Thoracic aorta (tissue), 2 donors: ENCODE measurements at places on chromosomes 6 and 20. TPM values are rescaled to one million over a fixed set of nuclear protein-coding genes. Genes with fewer than 3 reads are reported as not detected.
A peak's percentile ranks its signal among the peaks of the same experiment; 100 is the strongest.

DNA sequence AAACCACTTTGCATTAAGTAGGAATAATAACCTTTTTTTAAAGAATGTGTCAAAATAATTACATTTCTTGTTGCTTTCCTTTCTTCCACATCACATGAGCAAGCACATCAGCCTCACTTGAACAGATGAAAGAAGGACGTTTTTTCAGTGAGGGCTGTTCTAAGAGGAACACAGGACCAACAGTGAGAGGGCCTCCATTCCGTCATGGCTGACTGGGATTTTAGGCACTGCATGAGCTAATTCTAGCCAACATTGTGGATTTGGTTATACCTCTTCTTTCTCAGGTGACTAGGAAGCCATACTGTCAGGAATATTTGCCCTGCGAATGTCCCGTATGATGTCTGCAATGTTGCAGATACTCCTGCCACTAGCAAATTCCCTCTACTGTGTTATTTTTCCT, 87.6 kb downstream of the LINC00237 start:
- no peak for DNase-seq

The OR2B6 gene
- not detected for total RNA-seq

- no peak for DNase-seq
These were observed 8.5 kb upstream of the GDF5 start for GRCh38 chr20:35446356-35447078.

The FUT9 gene
- not detected for total RNA-seq

The CGA gene
- not detected for total RNA-seq

- DNase-seq = no peak
These were observed 35.1 kb downstream of the MKKS start for GRCh38 chr20:10398834-10399369.

The TRIM10 gene
- total RNA-seq = not detected

DNA sequence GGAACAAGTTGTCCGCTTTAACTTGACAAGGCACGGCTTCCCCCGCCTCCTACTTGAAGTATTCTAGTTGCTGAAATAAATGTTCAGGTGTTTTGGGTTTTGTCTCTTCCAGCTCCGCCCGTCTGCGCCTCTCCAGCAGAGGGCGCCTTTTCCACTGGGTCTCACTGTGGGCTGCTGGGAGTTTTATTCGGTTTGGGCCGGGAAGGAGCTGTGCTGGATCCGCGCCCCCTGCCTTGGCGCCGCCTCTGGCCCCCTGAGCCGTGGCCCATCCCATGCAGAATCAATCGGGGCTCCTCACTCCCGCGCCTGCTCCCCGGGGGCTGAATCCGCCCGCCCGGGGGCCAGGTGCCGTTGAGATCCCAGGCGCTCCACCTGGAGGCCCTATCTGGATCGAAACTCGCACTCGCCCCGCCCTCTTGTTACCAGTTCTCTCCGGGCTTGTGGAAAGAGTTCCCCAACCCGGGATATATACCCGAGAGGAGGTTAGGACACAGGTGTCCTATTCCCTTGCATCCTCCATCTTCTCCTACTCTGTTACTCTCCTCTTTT, 51.0 kb upstream of the TCF21 start:
- DNase-seq = no peak

The SLC22A2 gene
- not detected for total RNA-seq

The RNF8 gene
- 16.6 TPM for total RNA-seq

The GUCA1A gene
- total RNA-seq = not detected

The COL11A2 gene
- 3.4 TPM for total RNA-seq

- no peak for DNase-seq
These were observed 753.6 kb downstream of the BCKDHB start for GRCh38 chr6:80860107-80860506.

DNA sequence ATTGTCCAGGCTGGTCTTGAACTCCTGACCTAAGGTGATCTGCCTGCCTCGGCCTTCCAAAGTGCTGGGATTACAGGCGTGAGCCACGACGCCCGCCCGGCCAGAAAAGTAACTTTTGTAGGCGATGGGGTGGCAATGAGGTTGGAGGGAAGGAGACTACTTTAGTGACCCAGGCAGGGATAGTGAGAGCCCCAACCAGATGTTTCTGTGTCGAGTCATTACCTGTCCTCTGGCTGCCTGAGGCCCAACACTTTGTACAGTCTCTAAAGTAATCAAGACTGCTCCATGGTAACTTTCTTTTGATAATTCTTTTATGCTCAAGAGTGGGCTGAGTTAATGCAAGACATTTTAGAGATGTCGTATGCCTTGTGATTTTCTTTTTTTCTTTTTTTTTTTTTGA, 6.8 kb downstream of the SASH1 start:
- no peak for DNase-seq

The MEP1A gene
- total RNA-seq = not detected

DNA sequence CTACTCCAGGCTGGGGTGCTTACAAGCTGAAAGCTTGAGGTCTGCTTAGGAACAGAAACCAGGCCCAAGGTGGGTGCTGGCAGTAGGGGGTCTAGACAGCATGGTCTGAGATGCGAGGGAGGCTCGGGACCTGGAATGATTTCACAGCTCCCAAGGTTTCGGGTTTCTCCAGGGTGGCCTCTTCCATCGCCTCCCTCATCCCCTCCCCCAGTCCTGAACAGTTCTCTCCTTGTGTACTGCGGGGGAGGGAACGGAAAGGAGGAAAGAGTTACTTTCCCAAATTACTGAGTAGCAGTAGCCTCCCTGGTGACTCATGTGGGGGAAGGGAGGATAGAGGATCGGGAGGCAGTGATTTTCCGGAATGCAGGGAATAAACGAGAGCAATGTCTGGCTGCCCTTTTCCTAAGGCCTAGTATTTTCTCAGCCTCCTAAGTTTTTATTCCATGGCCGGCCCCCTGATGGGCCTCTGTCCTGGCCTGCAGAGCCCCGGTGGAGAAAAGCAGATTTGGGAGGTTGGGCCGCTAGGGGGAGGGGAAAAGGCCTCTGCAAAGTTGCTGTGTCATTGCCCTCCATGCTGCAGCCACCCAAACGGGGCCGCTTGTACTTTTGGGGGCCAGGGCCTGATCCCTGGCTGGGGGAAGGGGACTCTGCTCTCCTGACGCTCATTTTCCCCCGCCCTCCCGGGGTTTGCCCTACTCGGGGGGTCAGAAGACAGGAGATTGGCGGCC, 1.5 kb downstream of the BRD2 start:
- peak; percentile 86 for DNase-seq

The PRND gene
- not detected for total RNA-seq

DNA sequence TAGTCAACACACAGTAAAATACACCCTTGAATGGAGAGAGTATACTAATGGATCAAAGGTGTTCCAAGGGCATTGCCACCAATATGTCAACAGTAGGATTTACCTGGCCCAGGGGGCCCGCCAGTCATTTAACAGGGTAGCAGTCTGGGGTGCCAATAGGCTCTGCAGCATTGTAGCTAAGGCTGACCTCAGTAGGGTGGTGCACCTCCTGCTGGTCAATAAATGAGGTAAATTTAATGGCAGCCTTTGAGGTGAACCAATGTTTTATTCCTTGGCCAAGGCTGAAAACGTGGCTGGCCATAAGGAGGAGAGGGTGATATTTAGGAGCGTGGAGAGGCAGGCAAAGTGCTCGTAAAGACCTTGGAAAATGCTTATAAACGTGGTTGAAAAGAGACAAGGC, 147.2 kb downstream of the RPS12 start:
- DNase-seq = no peak

DNA sequence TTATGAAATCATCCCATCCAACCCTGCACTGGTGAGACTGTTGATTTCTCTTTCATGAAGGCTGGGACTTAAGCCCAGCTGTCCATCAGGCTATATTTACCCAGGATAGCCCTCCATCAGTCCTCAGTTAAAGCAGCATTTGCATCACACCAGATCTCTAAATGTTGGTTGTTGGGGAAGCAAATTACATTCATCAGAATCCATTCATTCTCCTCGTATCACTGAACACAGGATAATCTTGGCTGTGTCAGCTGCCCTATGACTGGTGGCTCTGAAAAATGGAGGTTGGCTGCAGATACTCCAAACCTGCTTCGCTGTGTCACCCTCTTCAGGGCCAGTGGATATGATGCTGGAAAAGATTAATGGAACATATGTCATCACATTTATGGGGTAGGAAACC, 718.3 kb downstream of the KIF16B start:
- no peak for DNase-seq

The NKAIN2 gene
- 0.28 TPM for total RNA-seq

DNA sequence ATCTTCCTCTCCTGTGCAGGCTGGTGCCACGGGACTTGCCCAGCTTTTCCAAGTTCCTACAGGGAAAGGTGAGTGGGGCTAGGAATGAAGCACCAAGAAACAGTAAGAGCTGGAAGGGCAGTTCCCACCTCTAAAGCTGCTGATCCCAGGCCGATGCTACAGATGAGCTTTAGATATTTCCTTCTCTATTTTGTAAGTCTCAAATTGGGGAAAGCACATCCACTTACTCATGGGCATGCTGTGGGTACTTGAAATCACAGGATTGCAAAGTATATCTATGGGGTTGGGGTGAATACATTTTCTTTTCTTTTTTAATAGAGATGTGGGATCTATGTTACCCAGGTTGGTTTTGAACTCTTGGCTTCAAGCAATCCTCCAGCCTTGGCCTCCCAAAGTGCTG, 3.1 kb downstream of the ZBTB2 start:
- no peak for DNase-seq

DNA sequence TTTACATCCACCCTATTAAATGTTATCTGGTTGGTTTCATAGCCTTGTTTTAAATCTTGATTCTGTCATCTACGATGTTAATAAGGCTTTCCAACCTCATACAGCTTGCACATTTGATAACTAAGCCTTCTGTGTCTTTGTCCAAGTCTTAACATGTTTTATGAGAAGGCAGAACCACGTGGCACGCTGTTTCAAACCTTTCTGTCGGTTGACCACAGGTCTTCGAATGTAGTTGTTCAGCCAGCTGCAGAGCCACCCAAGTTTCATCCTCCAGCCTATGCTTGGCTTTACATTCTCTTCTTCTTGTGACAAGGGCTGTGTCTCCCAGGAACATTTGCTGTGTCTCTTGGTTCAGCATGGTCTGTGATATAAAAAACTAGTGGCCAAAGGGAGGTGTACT, 15.7 kb upstream of the SGK2 start:
- DNase-seq = no peak

- no peak for DNase-seq
These were observed 160.5 kb downstream of the THBS2 start for GRCh38 chr6:169093066-169093723.

GRCh38 chr6:35054106-35054742, 86.9 kb downstream of the TCP11 start:
- DNase-seq = no peak

GRCh38 chr20:40251284-40251932, 437.6 kb downstream of the MAFB start:
- no peak for DNase-seq

The KPNA5 gene
- total RNA-seq = 6.0 TPM

GRCh38 chr6:1596088-1596852, 13.4 kb upstream of the FOXC1 start:
- no peak for DNase-seq

DNA sequence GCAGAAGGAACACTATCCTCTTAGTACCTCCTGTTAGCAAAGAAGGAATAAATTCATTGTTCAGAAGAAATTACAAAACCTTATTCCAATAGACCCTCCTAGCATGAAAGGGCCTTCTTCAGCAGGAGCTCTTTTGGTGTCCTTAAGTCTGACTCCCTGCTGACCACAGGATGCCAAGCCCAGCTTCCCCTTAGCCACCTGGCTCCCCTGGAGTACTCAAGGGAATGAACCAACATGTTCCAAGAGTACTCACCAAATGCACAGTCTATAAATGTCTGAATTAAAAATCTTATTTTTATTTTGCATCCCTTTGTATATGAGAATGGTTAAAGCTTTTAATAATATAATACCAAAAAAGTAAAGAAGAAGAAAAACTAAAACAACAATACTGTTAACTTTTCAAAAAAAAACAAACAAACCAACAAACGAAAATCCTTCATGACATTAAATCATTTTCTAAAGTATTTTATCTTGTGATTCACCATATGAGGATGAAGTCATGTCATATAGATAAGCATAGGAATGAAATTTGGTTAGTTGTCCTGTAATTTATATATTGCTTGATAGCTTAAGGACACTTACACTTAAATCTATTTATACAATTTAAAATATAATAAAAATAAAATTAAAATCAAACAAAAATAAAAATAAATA, 1355.1 kb downstream of the HACE1 start:
- DNase-seq = no peak

GRCh38 chr6:125271486-125272159, 30.1 kb downstream of the HDDC2 start:
- DNase-seq = no peak

DNA sequence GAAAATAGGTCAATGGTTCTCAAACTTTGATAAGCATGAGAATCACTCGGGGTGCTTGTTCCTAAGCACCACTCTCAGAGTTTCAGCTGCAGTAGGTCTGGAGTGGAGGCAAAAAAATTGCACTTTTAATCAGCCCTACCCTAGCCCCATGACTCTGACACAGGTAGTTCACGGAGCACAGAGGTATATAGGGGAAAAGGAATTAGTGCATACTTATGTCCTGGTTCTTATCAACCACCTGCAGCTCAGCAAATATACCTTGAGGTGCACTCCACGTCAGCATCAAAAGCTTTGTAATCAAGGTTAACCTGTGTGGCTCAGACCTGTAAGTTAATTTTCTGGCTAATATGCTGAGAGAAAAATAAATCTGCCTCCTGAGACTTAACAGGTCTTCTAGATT, 138.8 kb upstream of the HMGN3 start:
- DNase-seq = no peak

The TREML1 gene
- total RNA-seq = 0.56 TPM

DNA sequence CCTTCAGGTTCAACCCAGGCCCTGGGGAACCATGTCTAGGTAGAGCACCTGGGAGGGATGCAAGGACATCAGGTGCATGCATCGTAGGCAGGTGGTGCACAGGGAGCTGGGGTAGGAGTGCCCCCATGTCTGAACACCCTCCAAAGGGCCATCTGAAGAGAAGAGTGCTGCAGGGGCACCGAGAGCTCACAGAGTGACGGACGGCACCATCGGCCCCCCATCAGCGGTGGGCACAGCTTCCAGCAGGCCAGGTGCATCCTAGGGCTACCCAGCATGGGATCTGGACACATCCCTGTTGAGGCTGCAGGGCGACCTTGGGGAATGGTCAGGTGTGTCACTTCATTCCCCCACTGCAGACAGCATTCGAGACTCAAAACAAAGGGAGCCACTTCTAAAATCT, 138.3 kb upstream of the CDH4 start:
- DNase-seq = no peak

- no peak for DNase-seq
These were observed 42.8 kb downstream of the HNF4A start for GRCh38 chr20:44398335-44398734.

GRCh38 chr6:43495409-43495941, 14.7 kb downstream of the LRRC73 start:
- no peak for DNase-seq

DNA sequence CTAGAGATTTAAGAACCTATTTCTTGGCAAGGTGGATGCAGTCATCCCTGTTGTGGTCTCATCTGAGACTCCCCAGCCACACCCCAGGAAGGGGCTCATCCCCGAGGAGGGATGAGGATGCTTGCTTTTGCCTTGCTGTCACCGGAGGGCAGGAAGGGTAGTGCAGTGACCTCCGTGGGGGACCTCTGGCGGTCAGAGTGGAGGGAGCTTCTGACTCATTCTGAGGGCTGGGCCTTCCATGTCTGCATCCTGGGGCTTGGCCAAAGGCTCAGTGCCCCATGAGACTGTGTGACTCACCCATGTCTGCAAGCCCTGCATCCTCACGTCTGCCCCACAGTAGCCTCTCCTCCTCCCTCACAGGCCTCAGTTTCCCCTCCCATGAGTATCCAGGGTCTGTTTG, 38.7 kb downstream of the UQCC2 start:
- peak; percentile 69 for DNase-seq
